ENCODE measurements at places on chromosomes 11 and 22. TPM values are rescaled to one million over a fixed set of nuclear protein-coding genes. Genes with fewer than 3 reads are reported as not detected.

GRCh38 chr11:126464796-126465195 lies 109.3 kb downstream of the ST3GAL4 start:
- H3K27ac ChIP-seq, result no peak overlapping the region
- no peaks in the 10 kb centered on the region for H3K4me1 ChIP-seq
- no peaks in the 10 kb centered on the region for H3K36me3 ChIP-seq

DNA sequence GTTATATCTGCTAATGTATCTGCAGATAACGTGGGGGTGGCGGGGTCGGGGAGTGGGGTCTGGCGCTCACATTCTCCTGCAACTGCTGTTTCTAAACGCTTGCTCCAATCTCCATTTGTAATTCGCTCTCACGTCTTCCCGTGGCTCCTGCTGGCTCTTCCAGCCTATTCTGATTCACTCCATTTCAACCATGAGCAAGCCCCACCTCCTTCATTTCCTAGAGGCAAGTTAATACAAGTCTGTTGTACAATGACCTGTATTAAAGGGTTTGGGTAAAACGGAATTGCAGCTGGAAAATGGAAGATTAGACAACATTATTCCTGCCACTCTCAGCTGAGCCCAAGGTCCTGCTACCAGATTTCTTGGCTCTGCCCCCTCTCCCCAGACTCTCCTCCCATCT lies 132.3 kb downstream of the CSNK2A3 start:
- H3K4me3 ChIP-seq, result no peak overlapping the region
- H3K36me3 ChIP-seq, result peaks cover 4% of the 10 kb centered on the region
- H3K27ac ChIP-seq, result no peak overlapping the region
- no peak for DNase-seq
- H3K4me1 ChIP-seq, result peaks cover 23% of the 10 kb centered on the region

GRCh38 chr11:105862736-105863367 lies 159.2 kb downstream of the MSANTD4 start:
- H3K27ac ChIP-seq, result no peak overlapping the region
- no peaks in the 10 kb centered on the region for H3K27me3 ChIP-seq
- DNase-seq, result peak; percentile 3
- no peaks in the 10 kb centered on the region for H3K4me1 ChIP-seq
- no peaks in the 10 kb centered on the region for H3K36me3 ChIP-seq
- H3K4me3 ChIP-seq, result no peak overlapping the region

DNA sequence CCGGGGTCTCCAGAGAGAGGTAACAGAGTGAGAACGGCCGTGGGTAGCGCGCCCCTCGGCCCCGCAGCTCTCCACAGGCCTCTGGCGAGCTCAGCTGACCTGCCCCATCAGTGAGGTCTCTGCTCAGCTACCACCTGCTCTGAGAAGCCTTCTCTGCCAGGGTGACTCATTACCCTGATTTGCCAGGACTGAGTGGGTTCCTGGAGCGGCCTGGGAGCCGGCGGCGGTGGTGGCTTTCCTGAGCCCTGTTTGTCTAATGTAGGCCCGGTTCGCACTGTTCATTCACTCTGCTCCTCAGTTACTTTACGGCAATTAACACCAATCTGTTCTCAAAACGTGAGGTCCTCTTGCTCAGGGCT lies 351.0 kb upstream of the B3GAT1 start:
- no peak overlapping the region for H3K27ac ChIP-seq
- H3K4me1 ChIP-seq, result no peaks in the 10 kb centered on the region
- DNase-seq, result no peak
- no peaks in the 10 kb centered on the region for H3K36me3 ChIP-seq

DNA sequence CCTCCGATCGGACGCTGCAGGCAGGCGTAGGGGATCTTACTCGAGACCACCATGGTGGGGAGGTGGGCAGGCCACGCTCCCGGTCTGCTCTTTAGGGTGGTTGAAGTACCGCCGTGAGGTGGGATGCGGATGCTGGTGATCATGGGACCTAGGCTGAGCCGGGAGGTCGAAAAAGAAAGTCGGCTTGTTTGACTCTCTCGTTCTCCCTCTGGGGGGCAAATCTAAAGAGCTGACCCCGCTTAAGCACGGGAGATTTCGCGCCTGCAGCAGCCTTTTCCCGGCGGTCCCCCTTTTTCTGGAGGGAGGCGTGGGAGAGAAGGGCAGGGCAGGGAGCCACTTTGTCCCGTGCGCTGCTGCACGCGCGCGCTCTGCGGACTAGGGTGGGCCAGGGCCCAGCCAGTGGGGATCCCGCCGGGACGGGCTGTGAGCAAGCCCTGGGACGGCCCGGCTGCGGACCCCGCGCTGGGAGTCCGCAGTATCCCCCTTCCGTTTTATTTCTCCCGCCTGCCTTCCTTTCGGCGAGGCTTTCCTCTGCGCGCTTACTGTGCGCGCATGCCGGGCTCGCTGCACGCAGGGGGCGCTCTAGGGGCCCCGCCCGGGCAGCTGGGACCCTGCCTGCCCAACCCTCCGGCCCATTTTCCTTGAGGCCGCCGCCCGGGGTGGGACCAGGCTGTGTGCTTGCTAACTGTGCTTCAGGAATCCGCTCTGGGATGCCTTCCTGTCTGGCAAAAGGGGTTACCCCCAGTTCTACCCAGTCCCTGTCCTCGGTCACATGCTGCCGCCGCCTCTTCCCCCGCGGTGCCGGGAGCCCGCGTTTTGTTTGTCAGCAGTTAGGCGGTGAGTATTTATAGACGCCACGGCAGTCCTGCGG lies 81.0 kb downstream of the PRR5L start:
- peaks cover 25% of the 10 kb centered on the region for H3K4me1 ChIP-seq
- H3K4me3 ChIP-seq, result peak overlapping the region; percentile 65
- H3K27me3 ChIP-seq, result peaks cover 59% of the 10 kb centered on the region
- peak; percentile 56 for DNase-seq

- no peaks in the 10 kb centered on the region for H3K36me3 ChIP-seq
- H3K4me1 ChIP-seq, result no peaks in the 10 kb centered on the region
- H3K4me3 ChIP-seq, result no peak overlapping the region
- DNase-seq, result peak; percentile 49
- H3K27ac ChIP-seq, result no peak overlapping the region
These were observed 101.4 kb downstream of the SYT9 start for GRCh38 chr11:7353100-7353499.

SCARF2 gene
- 0.68 TPM for total RNA-seq

MYOD1 gene
- total RNA-seq, result not detected
